ENCODE measurements at places on chromosomes 1 and 21.
A peak's percentile ranks its signal among the peaks of the same experiment; 100 is the strongest.

GRCh38 chr1:202316186-202316585 lies 25.6 kb downstream of the UBE2T start:
- peak; percentile 7 for DNase-seq

DNA sequence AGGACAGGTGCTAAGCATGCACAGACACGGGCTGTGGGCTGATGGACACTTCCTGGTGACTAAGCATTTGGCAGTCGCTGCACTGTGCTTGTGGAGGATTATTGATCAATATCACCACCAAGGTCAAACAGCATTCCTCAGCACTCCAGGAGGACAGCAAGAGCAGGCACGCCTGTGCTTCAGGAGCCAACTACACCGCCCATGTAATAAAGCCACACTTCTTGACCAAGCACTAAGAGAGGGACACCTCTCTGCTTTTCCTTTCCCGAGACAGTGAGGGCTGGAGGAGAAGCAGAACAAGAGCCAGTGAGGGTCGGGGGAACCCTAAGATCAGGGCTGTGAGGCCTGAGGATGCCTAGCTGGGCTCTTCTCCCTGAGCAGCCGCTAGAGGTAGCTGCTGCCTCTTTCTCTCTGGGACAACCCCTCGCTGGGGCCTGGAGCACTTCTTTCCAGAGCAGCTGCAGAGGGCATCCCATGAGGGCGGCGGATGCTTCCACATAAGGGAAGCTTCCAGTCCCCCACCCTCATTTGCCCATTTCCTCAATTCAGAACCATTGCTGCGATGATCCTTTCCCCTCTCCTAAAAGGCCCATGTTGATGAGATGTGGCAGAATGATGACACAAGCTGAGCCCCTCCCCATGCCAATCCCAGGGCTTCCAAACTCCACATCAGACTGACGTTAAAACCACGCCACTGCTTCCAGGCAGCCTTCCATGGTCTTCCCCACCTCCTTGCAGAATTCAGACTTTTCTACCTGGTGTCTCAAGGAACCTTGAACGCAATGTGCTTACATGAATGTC lies 19.1 kb downstream of the RAB7B start:
- DNase-seq = no peak

DNA sequence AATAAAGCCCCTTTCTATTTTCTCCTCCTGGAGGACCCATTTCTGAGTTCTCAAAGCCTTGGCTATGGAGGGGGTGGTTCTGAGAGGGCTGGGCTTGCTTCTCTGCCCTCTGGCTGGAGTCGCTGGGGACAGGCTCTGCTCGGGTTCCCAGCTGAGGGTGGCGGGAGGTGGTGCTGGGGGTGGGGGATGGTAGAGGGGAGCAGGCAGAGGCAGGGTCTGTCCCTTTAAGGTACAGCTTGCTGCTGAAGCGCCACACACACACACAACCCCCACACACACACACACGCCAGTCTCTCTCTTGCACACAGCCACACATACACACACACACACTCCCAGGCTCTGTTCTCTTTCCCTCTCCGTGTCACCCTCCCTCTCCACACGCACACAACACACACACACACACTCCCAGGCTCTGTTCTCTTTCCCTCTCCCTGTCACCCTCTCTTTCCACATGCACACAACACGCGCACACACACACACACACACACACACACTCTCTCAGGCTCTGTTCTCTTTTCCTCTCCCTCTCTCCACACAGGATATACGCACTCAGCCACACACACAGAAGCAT lies 69.8 kb upstream of the SSBP3 start:
- no peak for DNase-seq

GRCh38 chr1:227321035-227321434 lies 2.7 kb upstream of the CDC42BPA start:
- DNase-seq = no peak

DNA sequence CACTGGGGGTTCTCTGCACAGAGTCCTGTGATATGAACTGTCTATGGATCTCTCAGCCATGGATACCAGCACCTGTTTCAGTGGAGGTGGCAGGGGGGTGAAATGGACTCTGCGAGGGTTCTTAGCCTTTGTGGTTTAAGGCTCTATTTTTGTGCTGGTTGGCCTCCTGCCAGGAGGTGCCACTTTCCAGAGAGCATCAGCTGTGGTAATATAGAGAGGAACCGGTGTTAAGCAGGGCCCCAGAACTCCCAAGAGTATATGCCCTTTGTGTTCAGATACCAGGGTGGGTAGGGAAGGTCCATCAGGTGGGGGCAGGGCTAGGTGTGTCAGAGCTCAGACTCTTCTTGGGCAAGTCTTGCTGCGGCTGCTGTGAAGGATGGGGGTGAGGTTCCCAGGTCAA lies 330.0 kb upstream of the PLD5 start:
- DNase-seq = no peak

DNA sequence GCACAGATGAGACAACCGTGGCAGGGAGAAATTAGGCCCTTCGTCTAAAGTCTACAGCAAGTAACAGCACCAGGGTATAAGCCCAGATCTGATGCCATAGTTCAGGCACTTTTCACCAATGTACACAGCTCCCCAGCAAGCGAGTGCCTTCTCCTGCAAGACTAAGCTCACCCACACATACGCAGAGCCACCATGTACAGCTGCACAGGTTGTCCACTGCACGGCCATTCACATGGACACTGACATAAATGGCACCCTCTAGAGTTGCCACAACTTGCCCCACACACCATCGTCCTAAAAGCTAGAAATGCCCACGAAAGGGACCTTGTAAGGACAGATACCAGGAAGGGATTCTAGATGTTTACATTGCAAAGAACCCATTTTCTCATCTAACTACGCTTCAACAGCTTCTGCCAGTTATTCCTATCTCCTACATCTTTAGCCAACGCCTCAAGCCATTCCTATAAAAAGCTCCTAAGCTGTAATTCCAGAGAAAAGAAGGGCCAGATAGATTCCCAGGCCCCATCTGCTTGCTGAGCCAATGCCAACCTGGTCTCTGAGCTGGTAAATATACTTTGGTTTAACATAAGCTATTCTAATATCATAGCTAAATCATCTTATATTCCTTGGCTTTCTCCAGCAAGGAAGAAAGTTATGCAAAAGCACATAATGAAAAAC lies 174.0 kb upstream of the KAZN start:
- DNase-seq = no peak

- no peak for DNase-seq
Observed at GRCh38 chr1:217982331-217983050, 302.6 kb upstream of the RRP15 start.

DNA sequence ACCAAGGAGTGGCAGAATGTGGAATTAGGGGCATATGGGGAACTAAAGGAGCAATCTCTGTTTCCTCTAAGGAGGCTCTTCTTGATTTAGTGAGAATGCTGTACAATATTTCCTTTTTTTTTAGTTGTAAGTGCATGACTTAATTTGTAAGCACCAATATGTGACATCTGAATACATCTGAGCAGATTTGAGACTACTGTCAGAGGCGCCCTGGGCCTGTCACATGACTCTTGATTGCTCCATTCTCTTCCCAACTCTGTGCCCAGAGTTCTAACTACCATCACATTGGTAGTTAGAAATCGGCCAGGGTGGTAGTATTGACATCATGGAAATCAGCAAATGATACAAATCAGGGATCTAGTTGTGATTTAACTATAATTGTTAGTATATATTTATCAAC lies 110.1 kb upstream of the LMO4 start:
- no peak for DNase-seq

- no peak for DNase-seq
Observed at GRCh38 chr1:9794081-9794480, 29.7 kb downstream of the CLSTN1 start.

GRCh38 chr1:229645324-229645993 lies 19.4 kb downstream of the URB2 start:
- DNase-seq = no peak

DNA sequence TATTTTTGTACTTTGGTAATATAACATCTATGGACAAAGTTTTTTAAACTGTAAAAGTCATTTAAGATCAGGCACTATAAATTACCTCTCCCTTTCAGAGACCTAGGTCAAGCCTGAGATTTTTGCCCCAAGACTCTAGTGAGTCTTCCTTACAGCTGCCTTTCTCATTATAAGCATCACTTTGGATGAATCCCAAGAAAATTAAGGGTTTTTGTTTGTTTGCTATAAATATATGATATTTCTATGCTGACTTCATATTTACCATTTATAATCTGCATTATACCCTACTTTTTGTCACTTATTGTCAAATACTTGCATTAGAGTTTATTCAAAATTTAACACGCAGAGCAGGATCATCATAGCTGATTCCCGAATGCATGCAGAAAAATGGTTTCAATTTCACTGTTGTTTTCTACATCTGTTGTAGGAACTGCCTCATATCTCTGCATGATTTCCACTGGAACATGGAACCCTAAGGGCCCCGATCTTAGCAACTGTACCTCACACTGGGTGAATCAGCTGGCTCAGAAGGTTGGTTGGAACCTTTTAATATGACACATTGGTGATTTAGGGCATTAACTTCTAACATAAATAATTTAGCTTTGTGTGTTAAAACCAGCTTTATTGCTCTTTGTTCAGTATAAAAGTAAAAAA lies 150.0 kb downstream of the ADGRL2 start:
- DNase-seq = no peak

GRCh38 chr1:204304067-204304466 lies 55.7 kb downstream of the PLEKHA6 start:
- DNase-seq = no peak

- no peak for DNase-seq
Observed at GRCh38 chr21:41891132-41891531, 12.0 kb upstream of the PRDM15 start.

DNA sequence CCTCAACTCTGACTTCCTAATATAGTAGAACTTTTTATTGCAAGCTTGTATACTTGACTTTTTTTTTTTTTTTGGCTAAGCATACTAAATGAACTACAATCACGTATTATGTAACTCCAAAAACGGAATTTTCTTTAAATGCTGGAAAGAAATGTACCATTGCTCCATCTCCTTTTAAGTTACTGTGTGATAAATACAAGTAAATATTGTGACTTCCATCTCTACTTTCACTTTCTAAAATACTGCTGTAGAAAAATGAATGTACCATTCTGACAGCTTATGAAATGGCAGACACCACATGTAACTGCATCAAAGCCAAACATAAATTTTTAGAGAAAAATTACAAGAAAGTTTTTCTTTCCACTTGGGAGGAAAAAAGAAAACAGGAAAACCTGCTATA lies 54.7 kb downstream of the ASH1L start:
- no peak for DNase-seq

GRCh38 chr1:180646547-180646946 lies 14.7 kb downstream of the XPR1 start:
- DNase-seq = no peak

DNA sequence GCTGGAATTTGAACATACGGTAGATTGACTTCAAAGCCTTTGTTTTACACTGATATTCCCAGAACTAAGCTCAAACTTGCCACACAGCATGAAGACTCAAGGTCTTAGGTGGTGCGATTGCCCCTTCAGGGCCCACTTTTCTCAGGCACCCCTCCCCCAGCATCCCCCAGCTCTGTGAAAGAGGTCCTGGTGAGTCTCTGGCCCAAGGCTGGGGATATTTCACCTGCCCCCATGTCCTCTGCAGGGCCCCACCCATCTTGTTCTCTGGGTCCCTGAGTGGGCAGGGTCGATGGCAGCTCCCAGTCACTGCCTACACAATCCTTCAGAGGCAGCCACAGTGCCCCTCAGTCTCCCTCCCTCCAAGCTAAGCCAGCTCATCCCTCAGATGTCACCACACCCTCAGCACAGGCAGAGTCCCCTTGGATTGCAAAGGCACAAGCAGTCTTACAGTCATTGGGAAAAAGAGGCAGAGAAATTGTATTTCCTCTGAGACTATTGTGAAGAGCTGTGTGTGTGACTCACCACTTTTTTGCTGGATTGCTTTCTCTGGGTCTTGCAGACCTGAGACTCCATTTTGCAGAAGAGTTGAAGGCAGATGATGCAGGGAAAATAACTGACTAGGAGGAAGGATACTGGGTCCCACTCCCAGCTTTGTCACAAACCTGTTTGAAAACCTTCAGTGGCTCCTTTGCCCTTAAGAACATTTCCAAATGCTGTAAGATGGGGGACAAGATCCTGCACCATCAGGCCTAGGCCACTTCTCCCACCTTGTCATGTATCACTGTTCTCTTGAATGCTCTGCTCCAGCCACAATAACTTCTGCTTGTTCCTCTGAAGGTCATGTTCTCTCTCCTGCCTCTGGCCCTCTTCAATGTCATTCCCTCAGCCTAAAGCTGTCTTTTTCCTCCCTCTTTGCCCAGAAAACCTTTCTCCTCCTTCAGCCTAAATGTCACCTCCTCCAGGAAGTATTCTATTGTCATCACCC lies 119.1 kb upstream of the GRIK3 start:
- DNase-seq = no peak

DNA sequence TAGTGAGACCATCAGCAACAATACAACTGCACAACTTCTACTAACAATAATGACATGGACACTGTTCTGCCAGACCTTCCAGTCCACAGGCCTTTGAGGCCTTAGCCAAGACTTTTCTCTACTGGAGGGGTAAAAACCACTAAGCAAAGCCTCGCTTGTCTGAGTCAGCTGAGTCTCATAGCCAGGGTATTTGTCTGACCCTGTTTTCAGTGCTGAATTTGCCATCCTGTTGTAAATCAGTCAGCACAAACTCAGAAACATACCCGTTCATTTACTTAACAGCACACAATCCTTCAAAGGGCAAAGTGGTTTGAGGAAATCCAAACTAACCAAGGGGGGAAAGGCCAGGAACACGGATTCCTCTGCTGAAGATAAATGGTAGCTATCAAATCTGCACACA lies 537.8 kb downstream of the SMYD3 start:
- no peak for DNase-seq

DNA sequence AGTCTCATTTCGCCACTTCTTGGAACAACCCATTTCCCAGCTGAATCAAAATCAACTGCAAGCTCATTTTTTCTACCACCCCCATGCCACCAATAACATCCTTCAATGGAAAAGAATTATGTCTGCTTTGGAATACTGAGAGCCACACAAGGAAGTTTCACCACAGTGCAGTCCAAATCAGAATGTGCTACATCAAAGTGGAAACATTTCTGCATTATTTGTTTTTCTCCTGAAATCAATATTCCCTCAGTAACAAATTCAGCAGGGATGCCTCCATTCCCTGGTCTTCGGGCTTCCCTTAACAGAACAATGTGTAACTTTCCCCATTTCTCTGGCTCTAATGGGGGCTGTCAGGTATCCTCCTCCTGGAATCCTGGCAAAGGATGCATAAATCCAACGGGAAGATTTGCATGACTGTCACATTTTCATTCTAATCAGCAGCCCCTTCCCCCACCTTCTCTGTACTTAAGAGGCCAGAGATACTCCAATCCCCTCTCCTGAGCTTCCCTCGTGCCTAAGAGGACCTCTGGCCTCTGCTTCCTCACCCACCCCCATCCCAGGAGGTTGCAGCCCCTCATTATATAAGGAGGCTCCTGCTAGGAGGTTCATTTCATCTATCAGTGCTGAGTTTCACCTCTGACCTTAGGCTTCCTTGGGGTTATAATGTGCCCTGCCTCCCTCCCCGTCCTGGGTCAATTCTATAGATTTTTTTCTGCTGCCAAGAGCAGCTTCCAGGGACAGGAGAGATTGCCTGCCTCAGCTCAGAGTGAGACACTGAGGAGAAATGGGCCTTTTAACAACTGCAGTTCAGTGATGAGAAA lies 201.1 kb downstream of the OMA1 start:
- no peak for DNase-seq

Data from activated naive CD4-positive, alpha-beta T cell treated with anti-CD3 and anti-CD28 coated beads, Interleukin-2, amount 50 U/mL, for 72 hours (primary cell).